HAP-1 (cell line): ENCODE measurements at places on chromosomes 7 and 10.

- no peak for DNase-seq
These were observed 17.6 kb downstream of the SLF2 start for GRCh38 chr10:100930368-100930767.

GRCh38 chr7:64997927-64998391, 7.1 kb upstream of the ZNF117 start:
- no peak for DNase-seq

DNA sequence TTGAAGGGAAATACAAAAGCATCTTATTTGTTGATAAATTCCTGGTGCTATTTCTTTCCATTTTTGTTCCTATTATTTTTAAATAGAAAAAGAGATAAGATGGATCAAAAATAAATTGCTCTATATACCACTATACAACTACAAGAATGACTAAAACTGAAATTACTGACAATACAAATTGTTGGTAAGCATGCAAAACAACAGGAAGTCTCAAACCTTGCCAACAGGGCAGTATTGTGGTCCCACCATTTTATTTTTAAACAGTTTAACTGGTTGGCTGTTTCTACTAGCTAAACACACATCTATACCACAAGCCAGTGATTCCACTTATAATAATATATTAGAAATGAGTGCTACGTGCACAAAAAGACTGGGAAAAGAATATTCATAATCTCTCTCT, 213.0 kb downstream of the JAZF1 start:
- no peak for DNase-seq

- no peak for DNase-seq
These were observed 21.5 kb downstream of the PAX2 start for GRCh38 chr10:100766693-100767421.

- DNase-seq = no peak
These were observed 71.9 kb upstream of the CYTH3 start for GRCh38 chr7:6344278-6344677.

GRCh38 chr7:85103962-85104361, 82.9 kb downstream of the SEMA3D start:
- DNase-seq = no peak

GRCh38 chr10:6115411-6115810, 26.6 kb downstream of the RBM17 start:
- DNase-seq = no peak

DNA sequence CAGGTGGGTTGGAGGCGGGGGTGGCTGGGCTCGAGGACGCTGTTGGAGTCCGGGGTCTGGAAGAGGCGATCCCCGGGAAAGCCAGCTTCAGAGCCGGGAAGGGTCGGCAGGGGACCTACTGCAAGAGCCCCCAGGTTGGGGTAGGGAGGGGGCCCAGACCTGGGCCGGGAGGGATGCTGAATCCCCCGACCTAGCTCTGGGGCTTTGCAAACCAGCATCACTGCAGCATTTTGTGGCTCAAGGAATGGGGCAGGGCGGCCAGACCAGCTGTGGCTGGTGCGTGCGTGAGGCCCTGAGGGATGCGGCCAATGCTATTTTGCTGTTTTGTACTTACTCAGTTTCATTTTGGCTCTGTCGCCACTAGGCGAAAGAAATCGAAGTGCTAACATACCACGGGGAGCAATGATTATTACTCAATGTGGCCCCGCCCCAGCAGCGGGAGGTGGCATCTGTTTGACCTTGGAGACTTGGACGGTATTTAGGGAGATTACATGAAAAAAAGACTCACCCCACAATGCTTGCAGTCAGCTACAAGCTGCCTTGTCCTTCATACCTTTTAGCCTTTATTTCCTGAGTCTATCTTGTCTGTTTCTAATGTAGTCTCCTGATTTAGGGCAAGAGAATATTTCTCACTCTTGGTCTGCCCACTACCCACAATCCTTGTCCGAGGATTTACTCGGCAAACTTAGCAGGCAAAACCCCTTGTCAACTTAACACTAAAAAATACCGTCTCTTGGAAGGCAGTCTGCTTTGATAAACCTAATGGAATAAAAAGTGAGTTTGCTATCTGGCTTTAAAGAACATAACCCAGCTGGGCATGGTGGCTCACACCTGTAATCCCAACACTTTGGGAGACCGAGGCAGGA, 16.2 kb downstream of the HSPB1 start:
- DNase-seq = peak; percentile 82

DNA sequence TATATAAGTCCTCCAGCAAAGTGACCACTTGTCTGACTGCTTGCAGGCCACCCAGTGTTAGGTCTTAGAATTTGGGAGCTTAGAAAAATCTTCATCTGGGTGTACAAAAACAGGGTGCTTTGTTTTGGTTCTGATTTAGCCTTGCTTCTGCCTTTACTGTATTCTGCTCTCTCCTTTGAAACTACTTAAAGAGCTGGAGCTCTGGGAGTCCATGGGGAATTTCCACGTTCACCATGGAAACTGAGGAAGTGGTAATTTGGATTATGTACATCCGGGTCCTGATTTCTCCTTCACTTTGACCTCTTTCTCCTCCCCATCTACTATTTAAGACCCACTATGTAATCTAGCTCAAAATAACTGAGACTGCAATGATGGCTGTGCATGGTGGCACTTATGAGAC, 103.0 kb downstream of the JAZF1 start:
- no peak for DNase-seq

DNA sequence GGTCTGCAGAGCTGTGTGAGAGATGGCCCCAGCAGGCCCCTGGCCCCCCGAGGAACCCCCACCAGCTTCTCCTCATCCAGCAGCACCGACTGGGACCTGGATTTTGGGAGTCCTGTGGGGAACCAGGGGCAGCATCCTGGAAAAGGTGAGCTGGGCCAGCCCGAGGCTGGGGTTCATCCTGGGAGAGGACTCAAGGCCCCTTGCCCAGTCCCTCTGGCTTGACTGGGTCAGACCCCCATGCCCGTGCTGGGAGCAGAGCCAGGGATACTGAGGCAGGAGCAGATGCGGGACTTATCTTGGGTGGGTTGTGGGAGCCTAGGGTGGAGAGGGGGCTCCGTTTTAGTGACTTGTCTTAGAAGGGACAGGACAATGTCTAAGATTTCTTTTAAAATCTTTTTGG, 47.5 kb downstream of the ZNF467 start:
- no peak for DNase-seq

DNA sequence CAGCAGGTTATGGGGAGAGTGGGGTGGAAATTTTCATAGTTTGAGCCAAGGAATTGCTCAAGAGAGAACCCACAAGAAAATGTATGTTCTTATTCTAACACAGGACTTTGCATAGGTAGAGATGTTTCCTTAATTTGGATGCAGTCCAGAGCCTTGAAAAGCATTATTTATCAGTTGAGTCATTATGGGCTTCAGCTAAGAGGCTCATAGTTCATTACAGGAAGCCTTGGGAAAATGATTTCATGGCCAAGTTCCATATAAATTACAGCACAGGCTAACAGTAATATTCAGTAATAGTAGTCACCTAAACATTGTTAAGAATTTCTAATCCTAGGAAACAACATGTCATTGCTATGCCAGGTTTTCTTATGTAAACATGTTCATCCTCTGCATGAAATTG, 131.1 kb upstream of the PTPRZ1 start:
- no peak for DNase-seq

GRCh38 chr7:142612237-142612881, 136.9 kb upstream of the PRSS1 start:
- DNase-seq = no peak

GRCh38 chr7:82631998-82632397, 188.4 kb upstream of the CACNA2D1 start:
- DNase-seq = no peak

DNA sequence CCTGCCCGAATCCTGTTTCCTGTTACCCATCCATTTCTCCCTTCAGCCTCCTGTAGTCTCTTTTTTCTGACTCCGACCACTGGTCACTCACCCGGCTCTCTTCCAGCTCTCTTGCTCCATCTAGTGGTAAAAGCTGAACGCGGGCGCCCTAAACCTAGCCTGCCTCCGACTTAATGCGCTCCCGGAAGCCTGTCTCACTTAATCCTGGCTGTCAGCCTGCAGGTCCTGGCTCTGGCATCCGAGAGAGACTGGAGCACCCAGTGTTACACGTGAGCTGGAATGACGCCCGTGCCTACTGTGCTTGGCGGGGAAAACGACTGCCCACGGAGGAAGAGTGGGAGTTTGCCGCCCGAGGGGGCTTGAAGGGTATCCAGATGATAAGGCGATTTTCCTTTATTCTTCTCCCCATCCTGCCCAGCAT, 10.3 kb downstream of the SUMF2 start:
- peak; percentile 71 for DNase-seq

DNA sequence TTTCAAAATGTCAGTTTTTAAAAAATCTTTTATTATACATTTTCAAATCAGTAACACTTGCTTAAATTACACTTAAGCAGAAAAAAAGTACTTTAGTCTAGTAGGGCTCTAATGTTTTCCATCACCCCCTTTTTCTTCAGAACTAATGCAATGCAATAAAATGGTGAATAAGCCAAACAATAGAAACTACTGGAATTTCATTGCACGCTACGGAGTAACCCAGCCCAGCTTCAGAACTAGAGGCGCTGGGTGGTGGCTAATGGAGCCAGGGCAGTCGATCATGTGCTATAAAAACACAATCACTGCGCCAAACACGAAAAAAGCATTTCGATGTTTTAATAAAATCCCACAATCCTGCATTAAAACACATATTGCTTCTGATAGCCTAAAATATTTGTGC, 59.9 kb upstream of the ODAD2 start:
- no peak for DNase-seq

DNA sequence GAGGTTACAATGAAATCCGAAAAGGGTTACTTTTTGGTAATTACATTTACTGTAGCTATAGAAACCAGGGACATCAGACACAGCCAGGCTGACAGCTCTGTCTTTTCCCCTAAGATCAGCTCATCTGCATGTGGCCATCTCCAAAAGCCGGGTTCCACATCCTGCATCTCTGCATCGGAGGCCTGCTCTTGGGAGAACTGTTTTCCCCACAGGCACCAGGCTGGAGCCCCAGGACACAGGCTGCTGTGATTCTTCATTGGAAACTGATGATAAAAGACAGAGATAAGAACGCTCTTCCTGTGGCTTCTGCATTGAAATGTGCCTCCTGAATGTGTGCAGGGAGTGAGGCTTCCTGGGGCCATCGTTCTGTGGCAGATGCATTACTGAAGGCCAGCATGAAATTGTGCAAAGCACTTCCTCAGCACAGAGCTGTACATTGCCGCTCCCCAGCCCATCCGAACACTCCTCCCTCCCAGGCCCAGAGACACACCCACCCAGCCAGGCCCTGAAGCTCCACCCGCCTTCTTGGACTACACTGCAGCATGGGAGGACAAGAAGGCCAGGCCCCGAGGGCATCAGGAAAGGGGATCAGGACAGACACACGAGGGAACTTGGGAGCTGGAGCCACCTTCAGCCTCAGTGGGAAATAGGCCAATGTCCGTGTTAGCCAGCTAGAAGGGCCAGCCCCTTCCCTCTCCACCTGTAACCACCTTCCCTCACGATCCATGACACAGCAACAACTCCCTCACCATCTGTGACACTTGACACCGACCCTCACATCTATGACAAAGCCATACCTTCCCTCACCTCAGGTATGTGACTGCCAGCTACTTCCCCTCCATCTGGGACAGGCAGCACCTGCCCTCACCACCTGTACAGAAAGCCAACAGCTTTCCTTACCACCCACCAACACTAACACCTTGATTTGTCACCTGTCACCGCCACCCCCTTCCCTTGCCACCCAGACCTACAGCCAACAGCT, 113.2 kb downstream of the GRID1 start:
- DNase-seq = peak; percentile 38

- DNase-seq = no peak
These were observed 89.8 kb upstream of the FGL2 start for GRCh38 chr7:77289387-77289786.

DNA sequence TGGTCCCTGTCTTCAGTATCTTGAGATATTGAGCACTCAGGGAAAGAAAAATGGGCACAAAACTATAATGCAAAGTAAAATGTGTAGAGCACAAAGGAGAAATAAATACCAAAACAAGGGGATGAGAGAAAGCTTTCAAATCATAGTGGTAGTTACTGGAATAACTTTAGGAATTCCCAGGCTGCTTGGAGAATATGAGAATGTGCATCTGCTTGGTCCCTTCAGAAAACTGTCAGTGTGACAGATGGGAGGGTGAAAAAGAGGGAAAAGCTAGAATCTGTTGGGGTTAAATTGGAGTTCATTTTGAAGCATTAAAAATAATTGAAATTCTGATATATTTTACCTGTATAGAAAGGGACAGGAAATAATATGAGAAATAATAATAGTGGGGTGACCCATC, 15.3 kb downstream of the ST7 start:
- no peak for DNase-seq

- no peak for DNase-seq
These were observed 6.0 kb downstream of the MUC12 start for GRCh38 chr7:100975371-100975821.

- peak; percentile 22 for DNase-seq
These were observed 97.2 kb downstream of the SLC25A13 start for GRCh38 chr7:96224685-96225084.

- no peak for DNase-seq
These were observed 64.8 kb upstream of the PAPSS2 start for GRCh38 chr10:87594864-87595263.

DNA sequence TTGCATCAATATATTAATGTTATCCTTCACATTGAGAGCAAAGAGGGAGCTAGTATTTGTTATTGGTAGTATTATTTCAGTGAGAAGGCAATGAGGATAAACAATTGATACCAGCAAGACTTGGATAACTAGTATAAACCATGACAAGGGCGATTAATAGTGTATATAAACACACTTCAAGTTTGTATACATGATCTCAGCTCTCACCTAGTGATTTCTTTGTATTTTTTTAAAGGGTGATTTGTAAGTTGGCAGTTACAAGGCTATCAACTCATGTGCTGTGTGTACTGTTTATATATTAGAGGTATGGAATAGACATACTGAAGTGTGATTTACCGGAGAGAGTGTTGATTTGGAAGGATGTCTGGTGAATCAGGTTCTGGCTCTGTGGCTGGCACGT, 88.0 kb downstream of the SNX10 start:
- DNase-seq = no peak

GRCh38 chr10:124076148-124076733, 17.2 kb downstream of the CHST15 start:
- no peak for DNase-seq

GRCh38 chr10:10855151-10855581, 162.5 kb upstream of the CELF2 start:
- DNase-seq = no peak

- no peak for DNase-seq
These were observed 118.0 kb downstream of the COBL start for GRCh38 chr7:51198654-51199053.
